ENCODE measurements at places on chromosomes 11 and 22. TPM values are rescaled to one million over a fixed set of nuclear protein-coding genes. Genes with fewer than 3 reads are reported as not detected.

GUCY1A2 gene
- total RNA-seq = under 0.01 TPM

MRGPRX4 gene
- total RNA-seq = 0.51 TPM

MYOD1 gene
- total RNA-seq = not detected

OR56A1 gene
- total RNA-seq = 0.14 TPM

SFI1 gene
- total RNA-seq = 23.6 TPM

EML3 gene
- 40.2 TPM for total RNA-seq

TSKU gene
- 8.7 TPM for total RNA-seq

DLG2 gene
- total RNA-seq = 0.51 TPM

FOLH1 gene
- total RNA-seq = not detected

SWAP70 gene
- 152 TPM for total RNA-seq

PRG3 gene
- total RNA-seq = not detected

KCNK4 gene
- total RNA-seq = not detected

GRK2 gene
- total RNA-seq = 40.0 TPM

SAA2 gene
- total RNA-seq = 2.0 TPM

ROBO4 gene
- 692 TPM for total RNA-seq

PIH1D2 gene
- 1.4 TPM for total RNA-seq

IGLL1 gene
- total RNA-seq = not detected

KIAA1671 gene
- total RNA-seq = 57.7 TPM

OR10AG1 gene
- not detected for total RNA-seq

FOSL1 gene
- total RNA-seq = 4.9 TPM

CLDN5 gene
- 1,341 TPM for total RNA-seq

C1QTNF4 gene
- 0.34 TPM for total RNA-seq

MMP8 gene
- total RNA-seq = not detected

JHY gene
- total RNA-seq = 0.47 TPM

FUT4 gene
- total RNA-seq = 6.4 TPM

PDGFB gene
- total RNA-seq = 75.7 TPM

GLB1L3 gene
- total RNA-seq = not detected

DERL3 gene
- 1.3 TPM for total RNA-seq

POLD3 gene
- 19.9 TPM for total RNA-seq

PHOX2A gene
- not detected for total RNA-seq

TRIM6 gene
- 3.3 TPM for total RNA-seq

LRRN4CL gene
- total RNA-seq = 0.51 TPM

UPK3A gene
- total RNA-seq = not detected

SLC17A6 gene
- total RNA-seq = not detected

KDM4E gene
- total RNA-seq = not detected

EPS8L2 gene
- total RNA-seq = 3.1 TPM

SMIM35 gene
- not detected for total RNA-seq

MS4A7 gene
- total RNA-seq = not detected

SEC14L2 gene
- total RNA-seq = 17.0 TPM

MIAT gene
- 0.19 TPM for total RNA-seq

SEZ6L gene
- not detected for total RNA-seq

KIRREL3 gene
- total RNA-seq = not detected

CRYBB2 gene
- total RNA-seq = not detected

OR10A2 gene
- total RNA-seq = not detected

MADD gene
- total RNA-seq = 33.6 TPM
